Naive B cell (primary cell): ENCODE measurements at places on chromosomes 2 and 18.

GRCh38 chr2:151277067-151277466 is 12.4 kb downstream of the NMI start:
- no peak for DNase-seq

GRCh38 chr2:29946505-29946904 is 25.1 kb upstream of the ALK start:
- no peak for DNase-seq

DNA sequence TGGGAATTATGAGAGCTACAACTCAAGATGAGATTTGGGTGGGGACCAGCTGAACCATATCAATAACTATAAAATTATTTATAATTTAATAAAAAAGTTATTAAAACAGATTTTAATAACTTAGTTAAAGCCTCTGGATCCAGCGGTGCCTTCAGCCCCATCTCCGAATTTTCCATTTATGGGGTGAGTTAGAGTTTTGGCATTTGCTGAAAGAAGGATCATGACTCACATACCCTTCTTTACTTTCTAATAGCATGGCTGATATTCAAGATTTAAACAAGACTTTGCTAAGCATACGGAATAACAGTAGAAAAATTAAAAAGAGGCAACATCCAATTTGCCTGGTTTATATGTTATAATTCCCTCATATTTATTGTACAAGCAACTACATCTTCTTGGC is 94.5 kb downstream of the RDH14 start:
- DNase-seq, result no peak

GRCh38 chr18:28398471-28398870 is 221.5 kb upstream of the CDH2 start:
- no peak for DNase-seq

- no peak for DNase-seq
Measured at GRCh38 chr2:192000196-192000980, 153.5 kb upstream of the CAVIN2 start.

DNA sequence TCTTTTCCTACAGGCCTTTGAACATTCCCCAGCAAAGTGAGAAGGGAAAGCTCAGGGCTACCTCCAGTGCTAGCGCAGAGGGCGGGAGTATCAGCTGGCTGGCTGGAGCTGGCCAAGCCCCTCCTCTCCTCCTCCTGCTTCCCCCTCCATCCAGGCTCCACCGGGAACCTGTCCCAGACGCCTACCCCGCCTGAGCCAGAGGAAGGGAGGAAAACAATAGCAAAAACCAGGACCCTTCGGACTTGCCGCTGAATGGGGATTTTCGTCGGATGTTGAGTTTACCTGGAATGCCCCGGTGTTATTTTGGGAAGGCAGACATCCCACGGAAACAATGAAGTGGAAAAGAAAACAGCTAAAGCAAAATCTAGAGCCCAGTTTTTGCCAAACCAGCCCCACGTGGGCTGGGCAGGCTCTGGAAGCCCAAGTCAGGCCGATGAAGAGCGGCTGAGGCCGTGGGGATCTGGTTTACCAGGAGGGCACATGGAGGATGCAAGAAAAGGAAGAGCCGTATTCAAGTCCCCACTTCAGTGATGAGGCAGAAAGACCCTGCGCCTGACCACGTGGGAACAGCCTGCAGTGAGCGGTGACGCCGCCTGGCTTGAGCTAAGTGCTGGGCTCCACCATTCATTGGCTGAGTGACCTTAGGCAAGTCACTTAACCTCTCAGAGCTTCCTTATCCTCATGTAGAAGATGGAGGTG is 100.4 kb upstream of the LCLAT1 start:
- DNase-seq, result no peak

- DNase-seq, result peak; percentile 12
Measured at GRCh38 chr2:195595825-195596224, 61.2 kb upstream of the SLC39A10 start.

- DNase-seq, result no peak
Measured at GRCh38 chr2:41941831-41942230, 106.0 kb upstream of the PKDCC start.

DNA sequence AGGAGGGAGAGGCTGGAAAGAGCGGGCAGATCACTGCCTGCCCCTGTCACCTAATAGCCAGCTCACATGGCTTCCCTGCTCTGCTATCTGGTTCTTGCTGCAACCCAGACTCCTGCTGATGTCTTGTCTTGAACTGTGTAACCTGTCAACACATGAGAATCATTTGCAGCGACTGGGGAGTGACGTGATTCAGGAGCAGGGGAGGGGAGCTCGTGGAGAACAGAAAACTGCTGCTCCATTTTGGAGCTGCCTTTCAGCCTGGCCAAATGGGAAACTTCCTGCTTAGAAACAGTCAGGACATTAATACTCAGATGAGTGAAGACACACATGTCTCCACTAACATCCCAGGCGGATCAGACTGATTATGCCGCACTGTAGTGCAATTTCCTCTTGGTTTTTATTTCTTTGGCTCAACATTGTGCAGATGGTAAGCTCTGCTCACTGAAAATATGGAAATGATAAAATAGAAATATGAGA is 38.1 kb downstream of the RPL37A start:
- no peak for DNase-seq

DNA sequence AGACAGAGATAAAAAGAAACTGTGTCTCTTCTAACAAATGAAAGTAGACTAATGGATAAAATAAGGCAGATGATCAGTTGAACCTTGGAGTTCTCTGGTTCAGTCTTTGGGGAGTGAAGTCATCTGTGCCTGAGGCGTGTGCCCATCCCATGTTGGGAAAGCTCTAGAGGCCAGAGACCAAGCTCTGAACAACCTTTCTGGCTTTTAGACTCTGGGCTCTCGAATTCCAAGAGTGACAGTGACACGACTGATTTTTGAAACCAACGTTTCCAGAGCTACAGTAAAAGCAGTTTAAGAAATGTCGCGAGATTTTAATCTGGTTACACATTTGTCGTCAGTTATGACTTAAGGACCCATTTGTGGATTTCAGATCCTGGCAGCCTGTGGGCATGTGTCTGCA is 83.7 kb upstream of the APCDD1 start:
- no peak for DNase-seq

- DNase-seq, result no peak
Measured at GRCh38 chr2:11200651-11201050, 45.4 kb downstream of the SLC66A3 start.

GRCh38 chr18:22342625-22343024 is 75.1 kb downstream of the CTAGE1 start:
- DNase-seq, result no peak

GRCh38 chr2:176650104-176650837 is 381.0 kb downstream of the MTX2 start:
- no peak for DNase-seq

DNA sequence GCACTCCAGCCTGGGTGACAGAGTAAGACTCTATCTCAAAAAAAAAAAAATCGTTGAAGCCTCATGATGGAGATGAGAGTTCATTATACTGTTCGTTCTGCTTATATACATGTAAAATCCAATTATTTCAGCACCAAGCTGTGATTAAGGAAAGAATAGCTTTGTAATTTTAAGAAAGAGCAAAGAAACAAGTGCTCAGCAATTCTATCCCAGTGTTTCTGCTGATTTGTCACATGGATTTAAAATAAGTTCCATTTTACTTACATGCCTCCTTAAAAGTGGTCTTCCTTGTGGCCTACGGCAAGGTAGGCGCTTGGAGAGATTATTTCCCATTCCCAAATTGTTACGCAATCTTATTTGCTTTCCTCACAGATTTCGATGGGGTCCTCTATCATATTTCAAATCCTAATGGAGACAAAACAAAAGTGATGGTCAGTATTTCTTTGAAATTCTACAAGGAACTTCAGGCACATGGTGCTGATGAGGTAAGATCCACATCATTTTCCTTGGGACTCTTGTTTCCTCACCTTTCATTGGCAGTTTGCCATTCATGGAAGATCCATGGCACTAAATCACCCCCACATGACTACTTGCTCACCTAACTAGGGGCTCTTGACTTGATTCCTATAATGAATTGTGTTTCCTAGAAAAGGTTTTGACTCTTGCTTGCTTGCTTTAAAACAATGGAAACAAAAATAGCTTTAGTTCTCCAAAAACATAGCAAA is 11.5 kb downstream of the ARPC2 start:
- DNase-seq, result no peak

- no peak for DNase-seq
Measured at GRCh38 chr18:3440341-3440740, 9.6 kb upstream of the TGIF1 start.

- no peak for DNase-seq
Measured at GRCh38 chr2:218074031-218074430, 5.0 kb downstream of the RUFY4 start.

GRCh38 chr2:144517866-144518747 is 1.8 kb downstream of the ZEB2 start:
- DNase-seq, result peak; percentile 47

- DNase-seq, result no peak
Measured at GRCh38 chr2:29117636-29118303, 2.6 kb downstream of the CLIP4 start.

DNA sequence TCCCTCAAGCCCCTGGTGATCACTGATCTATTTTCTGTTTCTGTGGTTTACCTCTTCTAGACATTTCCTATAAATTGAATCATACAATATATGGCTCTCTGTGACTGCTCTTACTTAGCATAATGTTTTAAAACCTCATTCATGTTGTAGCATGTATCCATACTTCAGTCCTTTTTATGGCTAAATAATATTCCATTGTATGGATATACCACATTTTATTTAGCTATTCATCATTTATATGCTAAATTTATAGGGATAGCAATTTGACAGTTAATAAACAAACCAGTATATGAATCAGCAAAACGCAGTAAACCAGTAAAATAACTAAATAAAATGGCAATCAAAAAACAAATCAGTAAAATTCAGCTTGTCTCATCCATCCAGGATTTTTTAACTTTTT is 286.1 kb upstream of the HNRNPA3 start:
- DNase-seq, result no peak

DNA sequence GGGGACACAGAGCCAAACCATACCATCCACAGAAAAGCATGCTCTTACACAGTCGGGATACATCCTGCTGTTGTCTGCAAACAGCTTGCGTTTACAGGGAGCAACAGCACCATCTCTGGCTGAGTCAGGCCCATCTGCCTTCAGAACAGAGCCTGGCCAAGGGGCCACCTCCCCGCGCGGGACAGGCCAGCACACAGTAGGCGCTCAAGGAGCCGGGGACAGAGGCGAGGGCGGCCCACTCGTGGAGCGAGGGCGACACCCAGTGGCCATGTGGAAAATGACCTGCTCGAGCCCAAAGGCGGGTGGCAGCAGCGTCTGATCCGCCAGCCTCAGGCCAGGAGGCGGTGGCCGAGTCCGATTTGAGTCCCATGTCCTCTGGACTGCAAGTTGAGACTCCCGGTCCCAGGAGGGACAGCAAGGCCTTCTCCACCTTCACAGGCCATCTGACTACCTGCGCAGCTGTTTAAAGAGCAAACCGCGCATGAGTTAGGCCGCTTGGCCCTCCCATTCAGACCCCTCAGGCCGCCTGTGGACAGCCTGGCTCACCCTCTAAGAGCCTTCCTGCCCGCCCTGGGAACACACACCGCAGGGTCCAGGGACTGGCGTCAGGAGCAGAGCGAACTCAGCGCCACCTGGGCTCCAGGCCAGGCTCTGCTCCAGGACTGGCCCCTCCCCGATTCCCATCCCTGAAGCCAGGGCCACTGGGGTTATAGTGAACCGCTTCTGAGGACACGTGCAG is 38.3 kb downstream of the TTC32 start:
- peak; percentile 58 for DNase-seq

GRCh38 chr2:200373973-200374416 is 67.5 kb downstream of the SPATS2L start:
- peak; percentile 29 for DNase-seq

DNA sequence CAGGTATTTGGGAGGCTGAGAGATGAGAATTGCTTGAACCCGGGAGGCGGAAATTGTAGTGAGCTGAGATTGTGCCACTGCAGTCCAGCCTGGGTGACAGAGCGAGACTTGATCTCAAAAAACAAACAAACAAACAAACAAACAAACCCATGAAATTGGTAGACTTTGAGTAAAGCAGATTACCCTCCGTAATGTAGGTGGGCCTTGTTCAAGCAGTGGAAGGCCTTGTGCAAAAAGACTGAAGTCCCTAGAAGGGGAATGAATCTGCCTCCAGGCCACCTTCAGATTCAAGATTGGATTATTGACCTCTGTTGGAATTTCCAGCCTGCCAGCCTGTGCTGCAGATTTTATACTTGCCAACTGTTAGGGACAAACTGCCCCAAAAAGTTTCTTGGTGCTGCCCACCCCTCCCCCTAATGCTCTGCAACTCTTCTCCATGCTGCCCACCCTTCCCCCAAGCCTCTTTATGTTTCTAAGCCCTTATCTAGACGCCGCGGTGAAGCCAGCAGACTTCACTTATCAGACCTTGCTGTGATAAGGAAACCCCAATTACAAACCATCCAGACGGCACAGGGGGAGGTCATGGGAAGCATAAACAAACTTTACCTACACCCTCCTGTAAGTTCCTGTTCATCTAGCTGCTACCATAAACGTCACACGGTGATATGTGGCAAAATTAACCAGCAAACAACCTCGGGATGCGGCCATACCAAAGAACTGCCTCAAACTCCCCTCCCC is 17.0 kb downstream of the CYP27A1 start:
- DNase-seq, result no peak

DNA sequence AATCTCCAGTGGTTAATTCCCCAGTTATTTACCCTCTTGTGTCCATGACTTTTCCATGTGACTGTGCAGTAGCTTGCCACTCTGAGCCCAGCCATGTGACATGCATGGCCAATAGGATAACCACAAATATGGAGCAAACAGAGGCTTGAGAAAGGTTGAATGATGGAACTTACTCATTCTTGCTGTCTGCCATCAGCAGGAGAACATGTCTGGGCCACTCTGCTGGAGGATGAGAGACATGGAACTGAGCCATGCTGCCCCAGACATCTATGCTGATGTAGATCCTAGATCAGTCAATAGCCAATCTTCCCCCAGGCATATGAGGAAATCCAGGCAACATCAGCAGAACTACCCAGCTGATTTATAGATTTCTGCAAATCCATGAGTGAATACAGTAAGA is 992.3 kb upstream of the FANCL start:
- DNase-seq, result no peak

DNA sequence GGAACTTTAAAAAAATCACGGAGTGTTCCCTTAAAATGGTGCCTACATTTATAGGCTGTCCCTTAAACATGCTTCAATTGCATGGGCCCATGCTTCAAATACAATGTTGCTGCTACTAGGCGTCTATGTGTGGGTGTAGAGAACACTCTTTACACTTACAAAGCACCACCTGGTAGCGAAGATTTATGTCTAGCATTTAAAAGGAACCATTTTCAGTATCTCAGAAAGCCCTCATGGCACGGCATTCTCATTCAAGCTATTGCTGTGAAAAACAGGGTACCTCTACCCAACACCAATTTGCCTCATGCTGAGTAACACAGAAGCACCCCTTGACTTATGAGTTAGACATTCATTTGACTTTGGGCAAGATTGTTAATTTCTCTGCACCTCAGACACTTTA is 112.9 kb upstream of the CNTNAP5 start:
- DNase-seq, result no peak

GRCh38 chr2:205776139-205776538 is 93.8 kb downstream of the NRP2 start:
- no peak for DNase-seq
